ENCODE measurements at places on chromosomes 3 and 15.

GRCh38 chr15:86267892-86268291 is 188.2 kb downstream of the AGBL1 start:
- no peak for DNase-seq

- DNase-seq = no peak
Observed at GRCh38 chr15:65406424-65407000, 16.2 kb downstream of the IGDCC4 start.

DNA sequence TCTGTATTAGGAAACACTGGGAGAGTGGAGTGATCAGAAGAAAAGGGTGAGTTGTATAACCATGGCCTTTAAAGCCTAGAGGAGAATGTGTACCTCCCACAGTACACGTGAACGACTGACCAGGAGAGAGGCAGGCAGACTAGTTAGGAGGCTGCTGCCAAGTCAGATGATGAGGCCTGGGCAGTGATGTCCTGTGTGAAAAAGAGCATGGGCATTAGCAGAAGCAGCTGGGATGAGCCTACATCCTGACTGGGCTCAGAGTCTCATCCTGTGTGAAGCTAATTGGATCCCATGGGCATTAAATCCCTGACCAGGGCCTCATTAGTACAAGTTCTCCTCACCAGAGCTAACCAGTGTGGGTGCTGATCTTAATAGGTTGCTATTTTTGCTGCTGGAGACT is 89.1 kb upstream of the SLC2A2 start:
- no peak for DNase-seq

DNA sequence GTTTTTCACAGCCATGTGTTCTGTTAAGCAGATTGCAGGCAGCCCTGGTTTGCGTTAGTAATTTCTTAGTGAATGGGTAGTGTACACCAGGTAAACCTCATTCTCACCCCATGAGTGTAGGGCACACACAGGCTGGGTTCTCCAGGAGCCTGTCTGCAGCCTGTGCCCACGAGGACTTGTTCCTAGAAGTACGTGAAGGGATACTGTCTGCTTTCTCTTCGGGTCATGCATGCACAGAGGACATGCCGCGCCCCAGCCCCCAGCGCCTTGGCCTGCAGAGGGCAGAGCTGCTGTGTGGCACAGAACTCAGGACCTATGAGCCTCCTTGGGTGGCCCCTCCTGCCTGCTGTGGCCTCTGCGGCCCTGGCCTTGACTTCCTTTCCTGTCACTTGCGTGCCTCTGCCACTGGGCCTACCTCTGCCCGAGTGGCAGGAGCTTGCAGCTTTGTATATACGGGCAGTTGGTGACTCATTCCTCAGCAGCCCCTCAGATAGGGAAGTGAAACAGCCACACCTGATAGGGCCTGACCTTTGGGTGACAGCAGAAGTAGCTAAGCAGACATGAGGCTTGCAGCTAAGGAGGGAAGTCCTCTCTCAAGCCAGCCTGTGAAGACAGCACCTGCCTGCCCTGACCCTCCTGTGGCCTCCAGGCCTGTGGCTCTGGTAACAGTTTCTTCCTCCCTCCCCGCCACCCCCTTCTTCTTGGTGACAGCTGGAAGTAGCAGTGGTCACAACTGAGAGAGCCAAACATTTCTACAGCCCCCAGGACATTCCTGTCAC is 19.5 kb downstream of the PPCDC start:
- DNase-seq = no peak

- no peak for DNase-seq
Observed at GRCh38 chr3:126414961-126415660, 20.4 kb downstream of the CFAP100 start.

DNA sequence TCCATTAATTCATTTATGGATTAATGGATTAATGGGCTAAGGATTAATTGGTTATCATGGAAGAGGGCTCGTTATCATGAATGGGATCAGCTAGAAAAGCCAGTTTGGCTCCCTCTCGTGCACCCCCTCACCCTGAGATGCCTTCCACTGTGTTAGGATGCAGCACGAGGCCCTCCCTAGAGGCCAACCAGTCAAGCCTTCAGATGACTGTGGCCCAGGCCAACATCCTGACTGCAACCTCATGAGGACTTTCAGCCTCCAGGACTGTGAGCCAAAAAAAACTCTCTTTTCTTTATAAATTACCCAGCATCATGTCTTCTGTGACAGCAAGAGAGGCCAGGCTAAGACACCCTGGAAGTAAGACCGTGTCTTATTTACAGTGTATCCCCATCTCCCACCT is 9.0 kb downstream of the EFCAB12 start:
- no peak for DNase-seq

DNA sequence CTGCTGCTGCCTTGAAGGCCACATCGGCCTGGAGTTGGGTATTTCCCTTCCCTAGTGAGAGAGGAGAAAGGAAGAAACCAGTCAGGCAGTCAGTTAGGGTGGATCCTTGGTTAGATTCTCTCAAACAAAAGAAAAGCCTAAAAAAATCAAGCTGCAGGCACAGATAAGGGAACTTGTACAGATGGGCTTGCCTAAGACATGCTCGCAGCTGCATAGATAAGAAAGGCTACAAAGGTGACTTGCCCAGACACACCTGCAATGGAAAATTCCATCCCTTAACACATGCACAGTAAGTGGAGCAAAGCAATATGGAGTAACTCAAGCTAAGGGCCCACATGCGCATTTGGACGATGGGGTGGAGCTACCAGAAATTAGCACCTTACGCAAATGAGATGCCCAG is 199.7 kb upstream of the ARPP21 start:
- no peak for DNase-seq

DNA sequence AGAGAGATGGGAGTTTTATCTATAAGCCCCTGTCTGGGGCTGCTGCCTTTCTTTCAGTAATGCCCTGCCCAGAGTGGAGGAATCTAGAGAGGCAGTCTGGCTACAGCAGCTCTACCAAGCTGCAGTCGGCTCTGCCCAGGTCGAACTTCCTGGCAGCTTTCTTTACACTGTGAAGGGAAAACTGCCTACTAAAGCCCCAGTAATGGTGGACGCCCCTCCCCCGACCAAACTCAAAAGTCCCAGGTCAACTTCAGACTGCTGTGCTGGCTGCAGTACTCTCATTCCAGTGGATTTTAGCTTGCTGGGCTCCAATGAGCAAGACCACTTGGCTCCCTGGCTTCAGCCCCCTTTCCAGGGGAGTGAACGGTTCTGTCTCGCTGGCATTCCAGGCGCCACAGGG is 65.9 kb upstream of the RARB start:
- DNase-seq = no peak

- no peak for DNase-seq
Observed at GRCh38 chr3:120559242-120560061, 36.7 kb upstream of the NDUFB4 start.

DNA sequence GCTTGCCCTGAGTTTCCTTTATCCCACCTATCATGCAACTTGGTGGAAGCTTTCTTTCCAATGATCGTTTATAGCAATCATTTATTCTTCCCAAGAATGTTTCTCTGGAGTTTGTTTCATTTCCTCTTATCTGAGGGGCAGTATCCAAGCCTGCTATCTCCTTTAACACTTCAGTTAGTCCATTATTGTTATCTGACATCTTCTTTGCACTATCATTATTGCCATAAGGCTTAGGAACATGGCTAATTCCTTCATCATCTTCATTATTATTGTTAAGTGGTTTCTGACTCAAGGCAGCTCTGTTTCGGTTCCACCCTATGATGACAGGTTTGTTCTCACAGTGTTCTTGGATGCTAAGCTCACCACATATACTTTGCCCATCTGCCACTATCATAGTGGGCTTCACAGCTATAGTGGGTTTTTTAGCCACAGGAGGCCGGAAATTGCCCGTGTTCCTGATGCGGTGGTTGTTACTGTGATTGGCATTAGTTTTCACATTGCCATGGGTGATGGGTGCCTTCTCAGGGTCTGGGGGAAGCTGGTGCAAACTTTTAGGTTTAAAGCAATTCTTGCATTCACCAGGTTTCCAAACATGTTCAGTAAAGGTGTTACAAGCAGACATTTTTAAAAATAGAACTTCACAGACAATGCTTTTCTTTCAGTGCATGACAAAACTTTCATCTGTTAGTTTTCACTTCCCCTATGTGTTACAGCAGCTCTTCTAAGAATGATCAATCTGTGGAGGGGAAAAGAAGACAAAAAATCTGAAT is 110.6 kb upstream of the TSPAN3 start:
- no peak for DNase-seq

DNA sequence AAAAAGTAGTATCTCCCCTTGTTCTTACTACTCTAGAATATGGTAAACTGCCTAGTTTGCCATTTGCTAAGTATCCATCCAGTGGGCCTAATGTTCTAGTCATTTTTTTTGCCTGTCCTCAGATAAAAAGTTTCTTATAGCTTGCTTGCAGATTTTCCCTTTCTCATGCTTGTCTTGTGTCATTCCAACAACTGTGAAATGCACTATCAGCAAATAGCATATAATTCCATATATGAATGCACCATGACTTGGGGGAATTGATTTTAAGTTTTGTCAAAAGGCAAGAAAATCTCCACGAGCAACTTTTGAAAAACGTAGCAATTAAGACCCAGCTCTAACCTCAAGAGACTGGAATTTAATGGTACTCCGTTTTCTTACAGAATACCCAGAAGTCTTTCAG is 286.2 kb upstream of the GPR149 start:
- no peak for DNase-seq

- DNase-seq = no peak
Observed at GRCh38 chr3:45049807-45050206, 23.7 kb downstream of the CLEC3B start.

DNA sequence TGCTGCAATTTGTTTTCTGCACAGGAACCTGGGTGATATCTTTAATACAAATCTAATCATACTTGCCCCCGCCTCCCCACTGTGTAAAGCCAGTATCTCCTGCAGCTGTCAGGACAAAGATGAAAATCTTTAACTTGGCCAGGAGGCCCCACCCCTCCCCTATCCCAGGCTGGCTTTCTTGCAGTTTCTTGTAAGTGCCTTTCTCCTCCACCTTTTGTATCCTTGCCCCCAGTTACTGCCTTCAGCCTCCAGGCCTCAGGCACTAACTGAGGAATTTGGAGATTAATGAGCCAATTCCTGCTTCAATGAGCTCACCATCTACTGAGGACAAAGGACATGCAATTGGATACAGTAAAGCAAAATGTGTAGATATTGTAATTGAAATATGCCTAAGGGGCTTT is 6.5 kb downstream of the GCSAM start:
- no peak for DNase-seq

GRCh38 chr15:60062826-60063225 is 58.7 kb downstream of the FOXB1 start:
- DNase-seq = no peak

DNA sequence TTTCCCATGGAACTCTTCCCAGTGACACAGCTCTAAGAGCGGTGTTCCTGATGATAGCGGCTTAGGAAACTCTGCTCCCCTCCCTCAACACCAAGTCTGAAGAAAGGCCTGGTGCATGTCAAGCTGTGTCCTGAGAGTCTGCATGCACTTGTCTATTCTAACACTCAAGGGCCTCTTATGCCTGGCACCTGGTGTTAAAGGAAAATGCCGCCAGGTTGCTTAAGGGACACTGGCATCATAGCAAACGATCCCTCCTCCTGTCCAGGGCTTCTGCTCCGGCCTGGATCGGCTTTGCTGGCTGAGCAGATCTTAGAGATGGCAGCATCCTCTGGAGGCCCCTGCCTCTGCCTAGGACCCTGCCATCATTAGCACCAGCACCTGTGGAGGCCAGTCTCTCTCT is 121.7 kb downstream of the MEGF11 start:
- DNase-seq = no peak

- no peak for DNase-seq
Observed at GRCh38 chr3:195556390-195556789, 13.3 kb upstream of the PPP1R2 start.

DNA sequence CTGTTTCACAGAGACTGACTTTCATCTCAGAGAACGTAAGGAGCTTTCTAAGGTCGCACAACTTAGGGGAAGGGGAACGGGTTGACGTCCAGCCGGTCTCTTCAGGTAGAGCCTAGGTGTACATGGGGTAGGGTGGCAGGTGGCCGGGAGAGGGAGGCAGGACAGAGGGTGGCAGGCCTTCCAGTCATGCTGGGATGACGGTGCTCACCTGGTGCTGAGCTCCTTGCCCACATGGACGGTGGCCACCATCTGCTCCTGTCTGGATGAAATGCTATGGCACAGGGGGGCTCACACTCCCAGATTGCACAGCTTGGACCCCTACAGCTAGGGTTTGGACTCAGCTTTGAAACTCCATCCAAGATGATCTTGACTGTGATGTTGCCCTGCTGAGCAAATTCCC is 144.5 kb downstream of the ATP10A start:
- DNase-seq = no peak

DNA sequence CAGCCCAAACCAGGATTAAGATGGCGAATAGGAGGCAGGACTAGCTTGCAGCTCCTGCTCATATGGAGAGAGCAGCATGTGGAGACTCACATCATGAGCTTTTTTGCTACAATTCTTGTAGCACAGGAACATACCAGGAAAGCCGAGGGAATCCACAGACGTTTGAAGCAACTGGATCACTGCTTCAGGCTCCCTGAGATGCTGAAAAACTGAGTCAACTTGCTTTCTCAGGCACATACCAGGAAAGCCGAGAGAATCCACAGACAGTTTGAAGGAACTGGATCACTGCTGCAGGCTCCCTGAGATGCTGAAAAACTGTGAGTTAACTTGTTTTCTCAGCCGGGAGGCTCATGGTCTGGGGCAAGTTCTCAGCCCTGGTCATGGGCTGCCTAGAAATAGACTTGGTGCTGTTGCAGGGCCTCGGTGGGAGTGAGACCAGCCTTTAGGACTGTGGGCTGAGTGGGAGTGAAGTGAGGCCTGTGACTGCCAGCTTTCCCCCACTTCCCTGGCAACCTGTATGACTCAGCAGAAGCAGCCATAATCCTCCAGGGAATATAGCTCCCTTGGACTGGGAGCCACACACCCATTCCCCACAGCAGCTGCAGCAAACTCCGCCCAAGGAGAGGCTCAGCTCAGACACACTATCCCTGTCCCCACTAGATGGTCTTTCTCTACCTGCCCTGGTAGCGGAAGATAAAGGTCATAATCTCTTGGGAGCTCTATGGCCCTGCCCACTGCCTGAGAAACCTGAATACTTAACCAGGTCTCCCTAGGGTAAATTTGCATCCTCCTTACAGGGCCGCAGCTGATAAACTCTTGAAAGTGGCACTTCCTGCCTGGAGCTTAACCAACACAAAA is 51.9 kb upstream of the PFN2 start:
- no peak for DNase-seq

DNA sequence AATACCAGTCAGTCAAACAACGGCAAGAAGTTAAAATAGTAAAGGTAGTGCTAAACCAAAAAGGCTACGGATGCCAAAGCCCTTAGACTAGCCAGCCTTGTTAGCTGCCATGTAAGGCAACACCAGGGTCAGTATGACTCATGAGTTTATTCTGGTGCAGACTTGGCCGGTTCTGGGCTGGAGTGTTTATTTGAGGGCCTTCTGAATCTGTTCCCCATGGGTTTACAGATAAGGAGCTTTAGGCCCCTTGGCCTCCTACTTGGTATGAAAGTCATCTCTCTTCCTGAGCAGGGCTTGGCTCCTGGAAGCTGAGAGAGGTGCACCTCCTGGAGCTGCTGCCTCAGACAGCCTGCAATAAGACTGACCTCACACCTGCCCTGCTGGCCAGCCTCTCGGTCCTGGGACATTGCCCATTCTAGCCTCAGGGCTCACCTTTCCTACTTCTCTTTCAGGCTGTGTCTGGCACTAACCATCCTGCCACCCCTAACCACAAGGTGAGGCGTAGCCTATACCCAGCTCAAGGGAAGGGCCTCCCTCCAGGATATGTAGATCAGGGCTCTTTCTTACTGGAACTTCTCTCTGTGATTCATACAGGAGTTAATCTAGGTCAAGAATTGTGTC is 10.4 kb upstream of the RTP1 start:
- no peak for DNase-seq

All from T follicular helper cell (primary cell).